CD4-positive, CD25-positive, alpha-beta regulatory T cell (primary cell): ENCODE measurements at places on chromosomes 12 and 14.

DNA sequence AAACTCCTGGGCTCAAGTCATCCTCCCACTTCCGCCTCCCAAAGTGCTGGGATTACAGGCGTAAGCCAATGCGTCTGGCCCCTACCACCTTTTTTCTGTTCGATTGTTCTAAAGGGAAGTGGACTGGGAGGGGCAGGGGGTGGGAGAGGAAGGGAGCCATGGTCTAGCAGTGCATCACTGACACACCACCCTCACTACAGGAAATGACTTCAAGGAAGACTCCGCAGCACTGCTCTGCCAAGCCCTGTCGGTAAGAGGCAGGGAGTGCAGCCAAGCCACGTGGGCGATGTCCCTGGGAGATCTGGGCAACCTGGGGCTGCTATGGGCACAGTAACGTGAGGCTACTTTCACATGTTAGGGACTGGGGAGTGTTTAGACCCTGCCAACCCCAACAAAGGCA lies 18.0 kb downstream of the LRRC74A start:
- DNase-seq = peak; percentile 55

DNA sequence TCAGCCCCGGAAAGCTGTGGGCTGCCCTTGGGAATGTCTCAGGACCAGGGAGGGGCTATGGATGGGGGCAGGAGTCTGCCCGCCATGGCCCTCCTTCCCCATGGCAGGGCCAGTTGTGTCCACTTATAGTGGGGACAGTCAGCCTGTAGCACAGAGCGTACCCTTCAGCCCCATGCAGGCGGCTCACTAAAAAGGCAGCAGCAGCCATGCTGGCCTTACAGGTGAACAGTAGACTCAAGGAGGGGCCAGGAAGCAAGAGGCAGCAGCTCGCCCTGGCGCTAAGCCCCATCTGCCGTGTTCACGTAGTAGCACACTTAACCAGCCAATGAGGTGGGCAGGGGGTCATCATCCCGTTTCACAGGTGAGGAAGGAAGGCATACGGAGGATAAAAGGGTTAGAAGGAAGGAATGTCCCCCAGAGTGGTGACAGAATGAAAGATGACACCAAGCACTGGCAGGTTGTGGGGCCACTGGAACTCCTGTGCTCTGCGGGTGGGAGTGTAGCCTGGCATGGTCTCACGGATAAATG lies 52.7 kb downstream of the FAM222A start:
- no peak for DNase-seq

DNA sequence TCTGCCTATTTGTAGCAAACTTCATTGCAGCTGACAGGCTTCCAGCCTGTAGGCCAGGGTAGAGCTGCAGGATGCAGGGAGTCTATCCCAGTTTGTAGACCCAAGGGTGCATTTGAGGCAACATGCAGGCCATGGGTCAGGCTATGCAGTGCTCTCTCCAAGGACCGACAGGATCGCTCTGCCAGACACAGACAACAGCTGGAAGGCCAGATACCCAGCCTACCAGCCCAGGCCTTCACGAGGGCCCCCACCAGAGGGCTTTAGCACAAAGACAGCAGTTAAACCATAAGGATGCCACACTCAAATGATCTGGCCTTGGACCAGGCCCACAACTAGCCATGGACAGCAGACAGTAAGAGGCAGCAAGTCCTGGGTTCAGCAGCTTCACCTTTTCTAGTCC lies 10.3 kb downstream of the KCTD10 start:
- no peak for DNase-seq

GRCh38 chr14:80356413-80356812 lies 145.1 kb upstream of the DIO2 start:
- no peak for DNase-seq

DNA sequence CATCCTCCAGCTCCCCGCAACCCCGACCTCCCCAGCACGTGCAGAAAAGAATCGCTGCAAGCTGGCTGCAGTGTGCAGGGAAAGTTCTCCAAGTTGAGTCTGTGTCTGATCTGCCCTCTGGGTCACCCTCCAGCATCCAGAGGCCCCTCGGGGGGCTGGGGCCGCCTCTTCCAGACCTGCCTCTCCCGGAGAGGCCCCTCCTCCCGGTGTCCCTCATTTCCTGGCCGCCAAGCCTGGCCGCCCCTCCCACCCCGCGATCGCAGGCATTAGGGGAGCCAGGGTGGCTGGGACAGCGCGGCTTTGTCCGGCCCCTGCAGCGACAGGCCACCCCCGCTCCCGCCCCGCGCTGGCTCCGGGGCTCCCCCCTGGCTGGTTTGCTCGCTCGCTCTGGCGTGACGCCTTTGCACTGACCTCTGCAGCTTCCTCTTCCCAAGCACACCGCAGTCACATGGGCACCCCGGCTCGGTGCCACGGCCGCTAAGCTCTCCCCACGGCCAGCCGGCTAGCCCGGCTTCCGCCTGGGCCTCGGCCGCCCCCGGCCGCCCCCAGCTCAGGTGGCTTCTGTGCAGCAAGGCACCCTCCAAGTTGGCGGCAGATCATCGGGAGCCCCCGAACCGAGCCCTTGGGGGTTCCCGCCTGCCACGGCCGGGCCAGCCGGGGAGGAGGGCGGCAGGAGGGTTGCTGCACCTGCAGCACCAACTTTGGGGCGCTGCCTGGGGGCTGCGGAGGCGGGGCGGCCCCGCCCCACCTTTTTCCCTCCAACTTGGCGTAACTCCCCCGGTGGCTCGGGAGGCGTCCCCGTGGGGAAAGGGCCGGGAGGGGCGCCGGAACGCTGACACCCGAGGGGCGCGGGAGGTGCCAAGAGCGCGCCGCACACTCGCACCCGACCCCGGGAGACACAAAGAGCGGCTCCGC lies 43.7 kb downstream of the KDM2B start:
- DNase-seq = peak; percentile 55

GRCh38 chr14:103516426-103517173 lies 6.0 kb downstream of the CKB start:
- no peak for DNase-seq
